T-helper 2 cell (primary cell): ENCODE measurements at places on chromosomes 7 and 10.

DNA sequence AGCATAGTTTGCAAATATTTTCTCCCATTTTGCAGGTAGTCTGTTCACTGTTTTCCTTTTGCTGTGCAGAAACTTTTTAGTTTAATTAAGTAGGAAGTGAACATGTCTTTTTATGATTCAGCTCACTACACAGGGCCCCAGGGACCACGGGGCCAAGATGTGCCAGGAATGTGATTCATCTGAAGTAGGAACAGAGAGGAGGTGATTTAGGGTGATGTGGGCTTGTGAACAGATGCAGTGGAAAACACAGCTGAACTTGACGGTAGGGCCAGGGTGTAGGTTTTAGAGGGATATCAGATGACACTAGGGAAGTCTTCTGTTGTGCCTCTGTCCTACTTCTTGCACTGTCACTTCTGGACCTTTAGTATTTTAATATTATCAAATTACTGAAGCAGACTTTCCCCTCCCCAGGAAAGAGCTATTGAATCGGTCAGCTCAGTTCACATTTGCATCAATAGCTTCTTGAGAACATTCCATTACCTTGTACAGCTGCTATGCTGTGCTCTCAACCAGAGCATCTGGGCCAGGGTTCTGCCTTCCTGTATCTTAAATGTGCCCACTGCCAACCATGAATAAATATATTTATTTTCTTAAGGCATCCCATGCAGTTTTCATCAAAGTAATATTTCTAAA lies 96.9 kb downstream of the OSBPL3 start:
- no peak for DNase-seq

DNA sequence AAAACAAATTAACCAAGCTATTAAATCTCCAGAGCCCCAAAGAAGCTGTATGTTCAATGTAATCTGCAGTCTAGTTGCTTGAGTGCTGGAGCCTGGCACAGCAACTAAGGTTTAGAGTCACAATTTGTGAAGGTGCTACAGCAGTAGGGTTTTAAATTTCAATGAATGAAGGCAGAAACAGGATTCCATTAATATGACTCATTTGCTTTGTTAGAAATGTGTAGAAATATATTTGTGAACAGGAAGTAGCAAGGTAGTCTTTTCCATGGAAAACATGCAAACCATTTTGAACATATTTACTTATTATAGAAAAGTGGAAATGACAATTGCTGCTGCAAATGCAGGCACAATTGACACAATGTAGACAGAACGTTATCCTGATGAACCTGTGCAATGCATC lies 149.0 kb upstream of the STEAP4 start:
- DNase-seq = no peak

- DNase-seq = no peak
Measured at GRCh38 chr7:141884539-141885225, 31.5 kb upstream of the OR9A4 start.

DNA sequence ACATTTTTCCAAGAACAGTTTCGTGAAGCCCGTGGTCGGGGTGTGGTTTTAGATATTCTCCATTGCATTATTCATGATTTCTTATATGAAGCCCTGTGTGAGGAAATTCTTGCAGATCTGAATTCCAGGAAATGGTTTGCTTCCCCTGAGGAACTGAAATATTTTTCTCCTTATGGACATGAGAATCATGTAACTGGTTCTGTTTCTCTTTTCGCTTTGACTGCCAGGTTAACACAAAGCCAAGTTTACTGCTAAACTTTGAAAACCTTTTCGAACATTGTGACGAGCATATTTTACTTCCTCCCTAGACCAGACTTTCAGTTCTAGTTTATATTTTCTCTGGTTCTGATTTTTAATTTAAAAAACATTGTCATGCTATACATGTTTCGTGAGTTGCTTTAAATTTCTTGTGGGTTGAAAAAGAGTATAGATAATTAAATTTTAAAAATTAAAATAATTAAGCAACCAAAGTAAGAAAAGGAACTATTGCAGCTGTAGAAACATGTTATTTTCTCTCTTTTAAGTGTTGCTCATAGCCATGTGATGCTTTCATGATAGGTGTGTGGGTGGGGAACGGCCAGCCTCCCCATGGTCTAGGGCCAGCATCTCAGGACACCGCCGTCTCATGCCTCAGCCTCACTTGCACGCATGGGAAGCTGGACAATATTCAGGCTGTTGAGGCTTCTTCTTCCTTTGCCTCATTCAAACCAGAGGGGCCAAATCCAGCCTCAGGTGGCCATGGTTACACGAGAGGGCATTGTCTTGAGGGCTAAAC lies 97.1 kb downstream of the CREB5 start:
- DNase-seq = no peak

GRCh38 chr10:69515699-69516259 lies 57.4 kb downstream of the NEUROG3 start:
- DNase-seq = peak; percentile 67

- DNase-seq = no peak
Measured at GRCh38 chr10:112258407-112258806, 24.8 kb upstream of the TECTB start.

DNA sequence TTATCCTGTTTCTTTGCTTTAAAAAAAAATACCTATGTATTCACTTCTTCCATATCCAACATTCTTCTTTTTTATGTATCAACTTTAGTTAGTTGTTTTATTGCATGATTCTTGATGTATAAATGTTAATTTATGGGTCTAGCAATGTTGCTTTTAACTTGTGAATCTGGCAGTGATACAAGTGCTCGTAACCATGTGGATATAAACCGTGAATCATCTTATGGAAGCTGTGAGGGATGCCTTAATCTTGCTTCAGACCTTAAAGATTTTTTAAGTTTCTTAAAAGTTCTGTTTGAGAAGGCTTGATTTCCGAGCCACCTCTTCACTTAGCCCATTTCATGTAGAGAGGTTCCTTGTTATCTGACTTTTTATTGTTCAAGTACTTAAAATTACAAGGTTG lies 25.9 kb downstream of the HELLS start:
- DNase-seq = no peak

- DNase-seq = no peak
Measured at GRCh38 chr7:132943645-132944044, 138.2 kb downstream of the CHCHD3 start.

GRCh38 chr7:129952653-129953560 lies at the start of gene UBE2H:
Gene UBE2H (minus strand): TSS chr7:129952960. CDS start chr7:129952555, 405 bp downstream.
- peak; percentile 85 for DNase-seq

GRCh38 chr10:21473541-21473940 lies 51.9 kb downstream of the SKIDA1 start:
- DNase-seq = no peak

DNA sequence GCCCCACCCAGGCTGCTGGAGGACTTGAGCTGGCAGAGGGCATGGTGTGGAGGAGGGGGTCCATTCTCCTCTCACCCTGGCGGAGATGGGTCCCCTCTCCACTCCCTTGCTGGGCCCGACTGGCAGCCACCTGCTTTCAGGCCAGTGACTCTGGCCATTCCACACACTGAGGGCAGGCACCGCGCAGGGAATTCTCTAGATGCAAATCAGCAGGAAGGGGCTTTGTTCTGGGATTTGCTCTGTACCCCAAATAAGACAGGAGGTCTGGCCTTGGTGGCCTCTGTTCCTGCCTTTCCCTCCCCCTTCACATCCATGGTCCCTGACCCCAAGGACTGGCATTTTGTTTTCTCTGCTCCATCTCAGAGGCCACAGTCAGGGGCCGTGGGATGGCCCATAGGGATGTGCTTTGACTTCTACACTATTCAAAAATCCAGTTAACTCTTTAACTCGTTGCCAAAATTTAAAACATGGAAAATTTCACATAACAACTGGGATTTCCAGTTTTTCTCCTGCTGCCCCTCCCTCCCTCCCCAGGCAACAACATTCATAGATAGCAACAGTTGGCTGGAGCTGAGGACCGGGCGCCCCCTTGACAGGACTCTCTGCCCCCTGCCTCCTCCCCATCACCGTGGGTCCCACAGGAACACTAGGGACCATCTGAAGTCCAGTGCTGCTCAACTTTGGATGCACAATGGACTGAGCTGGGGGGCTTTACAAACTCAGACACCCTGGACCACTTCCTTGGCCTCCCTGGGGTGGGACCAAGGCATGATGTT lies 33.9 kb downstream of the PPIF start:
- no peak for DNase-seq

DNA sequence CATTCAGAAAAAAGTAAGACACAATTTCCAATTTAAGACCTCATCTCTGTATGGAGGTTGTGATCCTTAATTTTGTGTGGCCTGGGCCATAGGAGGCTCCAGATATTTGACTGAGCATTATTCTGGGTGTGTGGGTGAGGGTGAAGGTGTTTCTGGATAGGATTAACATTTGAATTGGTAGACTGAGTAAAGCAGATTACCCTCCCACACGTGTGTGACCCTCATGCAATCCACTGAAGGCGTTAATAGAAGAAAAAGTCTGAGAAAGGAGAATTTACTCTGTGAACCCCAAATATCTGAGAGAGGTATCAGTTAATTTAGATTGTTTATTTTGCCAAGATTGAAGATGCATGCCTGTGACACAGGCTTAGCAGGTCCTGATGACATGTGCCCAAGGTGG lies 328.0 kb upstream of the POT1 start:
- no peak for DNase-seq

GRCh38 chr7:114818501-114818900 lies 103.4 kb upstream of the MDFIC start:
- no peak for DNase-seq

- DNase-seq = no peak
Measured at GRCh38 chr10:107733328-107734130, 569.0 kb upstream of the SORCS1 start.

- no peak for DNase-seq
Measured at GRCh38 chr10:24643679-24644209, 79.9 kb downstream of the ARHGAP21 start.

DNA sequence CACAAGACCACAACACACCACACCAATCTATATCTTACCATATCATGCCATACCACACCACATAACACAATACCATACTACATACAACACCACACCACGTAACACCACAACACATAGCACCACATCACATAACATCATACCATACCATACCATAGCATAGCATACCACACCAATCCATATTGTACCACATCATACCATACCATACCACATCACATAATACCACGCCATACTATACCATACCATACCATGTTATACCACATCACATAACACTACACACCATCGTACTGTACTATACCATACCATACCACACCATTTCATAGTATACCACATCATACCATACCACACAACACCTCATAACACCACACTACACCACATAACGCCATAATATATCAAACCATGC lies 335.2 kb upstream of the VWC2 start:
- DNase-seq = no peak

- no peak for DNase-seq
Measured at GRCh38 chr10:65320236-65321026, 1605.4 kb upstream of the LRRTM3 start.

DNA sequence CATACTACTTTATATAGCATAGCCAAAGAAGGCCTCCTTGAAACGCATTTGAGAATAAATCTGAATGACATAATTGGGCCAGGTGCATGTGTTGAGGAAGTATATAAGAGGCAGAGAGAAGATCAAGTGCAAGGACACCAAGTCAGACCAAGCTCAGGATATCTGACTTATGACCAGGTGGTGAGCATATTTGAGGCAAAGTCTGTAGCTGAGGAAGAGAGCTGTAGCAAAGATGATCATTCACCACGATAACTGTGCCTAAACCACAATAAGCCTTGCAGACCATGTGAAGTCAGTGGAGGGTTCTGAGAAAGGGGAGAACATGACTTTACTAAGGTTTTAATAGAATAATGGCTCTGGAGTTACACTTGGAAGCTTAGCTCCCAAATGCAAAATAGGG lies 292.3 kb downstream of the SORCS1 start:
- no peak for DNase-seq

- no peak for DNase-seq
Measured at GRCh38 chr7:100437150-100438100, 1.1 kb upstream of the PPP1R35 start.

GRCh38 chr10:109250152-109250551 lies 673.2 kb downstream of the XPNPEP1 start:
- no peak for DNase-seq

DNA sequence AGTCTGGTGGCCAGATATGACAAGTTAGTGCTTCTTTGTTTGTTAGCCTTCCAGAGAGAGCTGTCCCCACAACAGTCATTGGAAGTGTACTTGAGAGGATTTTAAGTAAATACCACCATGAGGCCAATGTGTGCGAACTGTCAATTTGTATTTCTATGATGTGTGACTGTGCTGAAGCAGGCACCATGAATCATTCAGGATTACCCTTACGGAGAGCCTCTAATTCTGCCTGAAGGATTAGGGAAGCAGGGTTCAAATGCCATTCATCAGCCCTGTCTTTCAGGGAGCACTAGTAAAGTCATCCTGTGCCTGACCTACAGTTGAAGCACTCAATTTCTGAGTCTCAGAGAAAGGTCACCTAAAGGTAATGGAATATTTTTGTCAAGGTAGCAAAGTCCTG lies 109.3 kb downstream of the GATA3 start:
- DNase-seq = no peak

DNA sequence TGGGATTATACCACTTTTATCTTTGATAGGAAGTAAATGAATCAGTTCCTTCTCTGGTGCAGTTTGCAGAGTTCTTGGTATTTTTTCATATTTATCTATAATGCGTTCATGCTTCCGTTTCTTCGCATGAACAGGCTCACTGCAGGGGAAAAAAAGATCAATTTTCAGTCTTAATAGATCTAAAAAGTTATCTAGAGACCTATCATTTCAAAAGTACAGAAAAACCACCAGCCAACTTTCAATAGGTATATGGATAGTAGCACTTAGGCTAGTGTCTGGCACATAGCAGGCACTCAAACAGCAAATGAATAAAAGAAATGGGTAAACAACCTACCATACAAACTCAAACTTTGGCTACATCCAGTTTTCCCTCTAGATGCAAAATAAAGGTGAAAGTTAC lies 5.5 kb downstream of the NOC3L start:
- DNase-seq = no peak

DNA sequence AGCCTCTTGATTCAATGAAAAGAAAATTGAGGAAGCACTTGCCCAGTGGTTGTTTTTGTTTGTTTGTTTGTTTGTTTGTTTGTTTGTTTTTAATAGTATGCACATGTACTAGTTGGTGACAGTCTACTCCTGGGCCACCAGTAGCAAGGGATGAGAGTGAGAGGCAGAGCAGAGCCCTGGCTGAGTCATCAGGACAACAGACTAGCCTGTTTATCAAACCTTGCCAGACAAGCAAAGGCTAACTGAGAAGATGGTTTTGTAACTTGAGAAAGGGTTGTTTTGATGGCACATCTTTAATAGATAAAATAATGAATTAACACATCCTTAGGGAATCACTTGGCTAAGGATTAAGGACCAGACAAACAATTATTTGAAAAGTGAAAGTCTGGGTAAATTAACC lies 78.1 kb downstream of the INHBA start:
- no peak for DNase-seq

DNA sequence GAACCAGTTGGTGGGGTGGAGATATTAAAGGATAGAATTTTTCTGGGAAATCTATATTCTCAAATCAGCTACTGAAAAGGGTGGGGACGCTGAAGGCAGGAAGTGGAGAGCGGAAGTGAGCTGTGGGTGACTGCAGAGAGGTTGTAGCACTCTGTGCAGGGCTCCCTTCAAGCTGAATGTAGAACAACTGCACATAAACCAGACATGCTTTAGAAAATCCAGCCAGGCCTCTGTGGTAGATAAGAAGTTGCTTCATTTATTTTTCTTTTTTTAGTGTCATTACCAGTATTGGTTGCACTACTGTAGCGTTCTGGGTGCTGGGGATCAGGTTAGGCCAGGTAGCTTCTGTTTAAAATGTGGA lies 127.8 kb downstream of the CELF2 start:
- DNase-seq = peak; percentile 96
